Hematopoietic multipotent progenitor cell treated with erythropoietin and hydrocortisone succinate and interleukin-3 and kit ligand, for 8 days (in vitro differentiated cells): ENCODE measurements at places on chromosomes 16 and 17.
A peak's percentile ranks its signal among the peaks of the same experiment; 100 is the strongest.

- no peak for DNase-seq
Measured at GRCh38 chr16:79069633-79070032, 530.9 kb downstream of the MAF start.

DNA sequence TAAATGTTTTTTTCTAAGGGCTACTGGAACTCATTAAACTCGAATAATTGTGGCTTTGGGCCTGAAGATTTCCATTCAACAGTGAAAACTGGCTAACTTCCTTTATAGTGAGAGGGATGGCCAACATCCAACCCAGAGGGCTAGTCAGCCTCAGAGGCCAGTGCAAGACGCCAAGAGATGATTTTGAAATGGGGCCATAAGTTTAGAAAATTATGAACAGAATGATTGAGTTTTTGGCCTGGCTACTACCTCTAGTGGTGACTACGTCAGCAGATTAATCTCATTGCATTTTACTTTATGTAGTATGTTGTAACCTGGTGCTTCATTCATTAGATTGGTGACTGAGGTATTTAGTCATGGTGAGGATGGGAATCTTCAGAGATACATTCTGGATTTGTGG, 28.4 kb downstream of the HAPSTR1 start:
- no peak for DNase-seq

DNA sequence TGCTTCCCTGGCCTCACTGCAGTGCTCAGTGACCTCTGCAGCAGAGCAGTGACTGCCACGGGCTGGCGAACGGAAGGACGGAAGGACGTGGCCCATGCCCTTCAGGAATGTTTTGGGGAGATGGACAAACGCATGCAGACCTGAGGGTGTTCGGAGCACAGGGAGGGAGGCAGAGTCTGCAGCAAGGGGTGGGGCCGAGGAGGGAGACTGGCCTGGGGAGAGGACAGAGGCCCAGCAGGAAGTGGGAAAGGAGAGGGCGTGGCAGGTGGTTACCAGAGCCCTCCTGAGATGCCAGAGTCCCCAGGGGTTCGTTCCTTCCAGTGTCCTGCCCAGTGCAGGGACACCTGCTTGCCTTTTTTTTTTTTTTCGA, 21.9 kb downstream of the ADORA2B start:
- DNase-seq, result peak; percentile 64

GRCh38 chr16:4318451-4318910, 2.6 kb downstream of the GLIS2 start:
- no peak for DNase-seq

- DNase-seq, result peak; percentile 85
Measured at GRCh38 chr17:68498479-68499326, 13.5 kb upstream of the PRKAR1A start.

GRCh38 chr17:63775420-63775819, 1.4 kb downstream of the DDX42 start:
- peak; percentile 31 for DNase-seq

GRCh38 chr16:61544165-61544564, 492.1 kb downstream of the CDH8 start:
- no peak for DNase-seq

DNA sequence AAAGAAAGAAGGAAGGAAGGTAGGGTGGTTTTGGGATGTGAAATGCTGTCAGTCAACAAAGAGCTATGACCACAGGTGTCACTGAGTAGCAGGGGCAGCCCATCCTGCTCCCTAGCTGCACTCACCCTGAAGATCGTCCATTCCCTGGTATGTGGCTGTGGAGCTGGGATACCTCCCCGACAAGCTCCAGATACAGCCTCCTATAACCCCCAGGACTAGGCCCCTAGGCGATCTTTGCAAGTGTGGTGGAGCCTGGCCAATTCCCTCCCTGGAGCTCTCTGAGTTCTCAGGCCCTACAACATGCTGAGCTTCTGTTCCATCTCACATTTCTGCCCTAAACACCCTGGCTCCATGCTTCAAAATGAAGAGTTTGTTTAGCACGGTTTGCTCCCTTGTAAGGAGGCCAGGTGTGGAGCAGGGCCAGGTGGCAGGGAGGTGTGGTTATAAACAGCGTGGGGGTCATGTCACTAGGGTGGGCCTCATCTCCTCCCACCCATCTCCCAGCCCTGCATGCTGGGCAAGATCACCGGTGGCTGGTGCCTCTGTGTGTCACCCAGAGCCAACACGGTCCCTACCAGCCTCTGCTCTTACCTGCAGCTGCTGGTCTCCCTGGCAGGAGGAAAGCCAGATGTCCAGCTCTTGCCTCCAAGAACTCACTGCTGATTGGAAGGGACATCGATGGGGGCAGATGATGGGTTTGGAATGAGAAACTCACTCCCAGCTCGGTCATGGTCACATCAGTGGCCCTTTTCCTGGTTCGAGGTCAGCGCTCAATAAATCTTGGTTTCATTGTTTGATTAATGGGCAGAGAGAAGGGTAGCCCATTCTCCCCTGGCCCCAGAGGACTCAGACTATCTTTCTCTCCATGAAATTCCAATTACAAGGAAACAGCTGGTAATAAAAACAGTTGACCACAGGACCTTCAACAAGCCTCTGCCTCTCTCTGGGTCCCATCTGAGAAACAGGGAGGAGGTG, 511.0 kb upstream of the CDH5 start:
- DNase-seq, result no peak

- peak; percentile 80 for DNase-seq
Measured at GRCh38 chr17:29726715-29727252, 104.1 kb upstream of the CORO6 start.
